ENCODE measurements at places on chromosomes 5 and 9.

- no peak for DNase-seq
- peaks cover 17% of the 10 kb centered on the region for H3K27me3 ChIP-seq
- H3K4me1 ChIP-seq = peaks cover 3% of the 10 kb centered on the region
These were observed 20.5 kb upstream of the NDST1 start for GRCh38 chr5:150487199-150488061.

DNA sequence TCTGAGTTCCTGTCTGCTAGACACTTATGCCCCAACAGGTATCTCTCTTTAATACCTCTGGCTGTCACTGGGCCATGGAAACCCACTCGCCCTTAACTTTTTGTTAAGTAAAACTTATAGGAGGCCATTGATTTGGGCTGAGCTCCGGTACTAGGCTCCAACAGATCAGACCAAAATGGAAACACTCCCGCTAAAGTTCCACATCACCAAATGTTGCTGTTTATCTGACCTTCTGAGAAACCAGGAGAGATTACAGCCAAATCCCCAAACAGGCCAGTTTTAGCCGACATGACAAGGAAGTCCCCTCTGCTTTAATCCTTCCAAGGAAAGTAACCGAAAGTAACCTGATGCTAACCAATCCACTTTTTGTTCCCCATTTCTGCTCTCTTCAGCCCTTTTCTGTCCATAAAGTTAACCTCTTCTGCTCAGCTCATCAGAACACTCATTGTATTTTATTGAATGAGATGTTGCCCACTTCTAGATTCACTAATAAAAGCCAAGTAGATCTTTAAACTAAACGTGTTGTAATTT is 115.2 kb upstream of the LHFPL2 start:
- no peaks in the 10 kb centered on the region for H3K36me3 ChIP-seq
- H3K27ac ChIP-seq = no peak overlapping the region
- peaks cover 31% of the 10 kb centered on the region for H3K27me3 ChIP-seq
- no peak overlapping the region for H3K4me3 ChIP-seq

GRCh38 chr5:172730222-172730621 is 40.8 kb downstream of the DUSP1 start:
- DNase-seq = no peak
- peaks cover 3% of the 10 kb centered on the region for H3K36me3 ChIP-seq
- no peak overlapping the region for H3K27ac ChIP-seq
- H3K4me1 ChIP-seq = peaks cover 22% of the 10 kb centered on the region
- peaks cover 6% of the 10 kb centered on the region for H3K27me3 ChIP-seq
- H3K4me3 ChIP-seq = no peak overlapping the region

DNA sequence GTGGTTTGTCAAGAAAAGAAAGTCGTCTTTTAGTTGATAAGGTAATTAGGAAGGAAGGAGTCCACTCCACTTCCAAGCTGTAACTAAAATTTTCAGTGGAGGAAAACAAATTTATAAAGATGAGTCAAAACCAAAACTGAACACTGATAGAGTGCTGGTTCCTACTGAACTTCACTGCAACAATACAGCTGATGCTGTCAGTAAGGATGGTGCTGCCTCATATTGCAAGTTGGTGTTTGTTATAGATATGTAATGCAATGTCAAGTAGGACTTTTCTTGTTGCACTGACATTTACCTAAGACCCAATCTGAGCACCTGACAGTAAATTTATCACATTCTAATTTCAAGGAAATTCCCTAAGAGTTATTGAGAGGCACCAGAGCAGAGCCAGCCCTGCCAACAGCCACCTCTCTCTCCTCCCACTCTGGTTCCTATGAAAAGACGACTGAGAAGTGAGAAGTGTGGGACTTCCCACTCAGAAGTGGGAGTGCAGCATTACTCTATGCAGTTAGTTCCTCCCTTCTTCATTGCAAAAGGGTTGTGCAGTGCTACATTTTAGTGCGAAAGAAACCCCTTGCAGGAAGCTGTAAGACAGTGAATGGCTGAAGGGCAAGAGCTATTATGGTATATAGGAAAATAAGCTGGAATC is 350.8 kb downstream of the NFIB start:
- no peak overlapping the region for H3K4me3 ChIP-seq
- H3K27ac ChIP-seq = no peak overlapping the region
- H3K36me3 ChIP-seq = no peaks in the 10 kb centered on the region
- H3K4me1 ChIP-seq = no peaks in the 10 kb centered on the region

- no peaks in the 10 kb centered on the region for H3K36me3 ChIP-seq
- no peaks in the 10 kb centered on the region for H3K27me3 ChIP-seq
These were observed 1111.8 kb upstream of the ACO1 start for GRCh38 chr9:31272456-31273295.

DNA sequence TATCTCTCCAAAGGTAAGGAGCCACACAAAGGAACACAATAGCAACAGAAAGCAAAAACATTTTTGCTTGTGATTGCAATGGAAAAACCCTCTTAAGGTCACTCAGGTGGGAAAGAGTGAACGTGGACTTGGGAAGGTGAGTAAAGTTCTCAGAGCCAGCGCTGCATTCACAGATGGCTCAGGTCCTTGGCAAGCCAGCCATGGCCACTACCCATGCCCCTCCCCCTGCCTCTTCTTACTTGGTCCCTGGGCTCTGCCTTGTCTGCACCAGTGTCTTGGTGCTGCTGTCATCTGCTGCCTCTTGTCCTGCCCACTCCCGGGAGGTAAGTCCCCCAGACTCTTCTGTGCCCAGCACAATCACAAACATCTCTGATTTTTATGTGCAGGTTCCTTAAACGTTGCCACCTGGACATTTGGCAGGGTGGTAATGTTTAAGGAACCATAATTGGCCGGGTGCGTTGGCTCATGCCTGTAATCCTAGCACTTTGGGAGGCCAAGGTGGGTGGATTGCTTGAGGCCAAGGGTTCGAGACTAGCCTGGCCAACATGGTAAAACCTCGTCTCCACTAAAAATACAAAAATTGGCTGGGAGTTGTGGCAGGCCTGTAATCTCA is 74.6 kb downstream of the FEM1C start:
- DNase-seq = no peak
- peaks cover 3% of the 10 kb centered on the region for H3K36me3 ChIP-seq
- H3K27ac ChIP-seq = no peak overlapping the region
- no peaks in the 10 kb centered on the region for H3K4me1 ChIP-seq
- H3K4me3 ChIP-seq = no peak overlapping the region
- no peaks in the 10 kb centered on the region for H3K27me3 ChIP-seq

DNA sequence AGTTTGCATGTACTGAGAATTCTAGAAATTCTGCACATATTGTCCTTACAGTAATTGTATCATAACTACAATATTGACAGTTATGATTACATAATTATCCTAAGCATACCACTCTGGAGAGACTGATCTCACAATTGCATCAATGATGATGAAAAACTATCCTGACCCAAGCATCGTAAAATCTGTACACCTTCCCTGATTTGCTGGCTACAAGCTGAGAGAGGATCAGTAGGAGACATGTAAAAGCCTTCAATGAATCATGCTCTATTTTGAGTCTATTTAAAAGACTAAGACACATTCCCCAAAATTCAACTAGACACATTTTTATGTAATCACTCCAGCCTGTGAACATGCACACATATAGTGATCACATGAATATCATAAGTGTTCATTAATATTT is 1833.8 kb downstream of the EFNA5 start:
- DNase-seq = no peak
- no peaks in the 10 kb centered on the region for H3K36me3 ChIP-seq
- H3K4me1 ChIP-seq = no peaks in the 10 kb centered on the region

DNA sequence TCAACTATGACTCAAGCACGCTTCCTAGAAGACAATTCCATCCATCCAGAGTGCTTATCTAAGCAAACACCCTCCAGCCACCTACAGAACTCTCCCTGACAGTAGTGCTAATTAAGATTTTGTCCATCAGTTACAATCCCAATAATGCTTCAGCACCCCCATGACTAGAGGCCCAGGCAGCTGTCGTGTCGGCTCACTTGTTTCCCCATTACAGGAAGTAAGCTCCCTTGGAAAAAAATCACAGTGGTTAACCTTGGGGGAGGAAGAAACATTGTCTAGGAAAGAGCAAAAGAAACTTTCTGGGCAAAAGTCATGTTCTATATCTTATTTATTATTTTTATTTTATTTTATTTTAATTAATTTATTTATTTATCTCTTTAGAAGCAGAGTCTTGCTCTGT is 108.8 kb upstream of the LPAR1 start:
- H3K27ac ChIP-seq = no peak overlapping the region
- no peak for DNase-seq

DNA sequence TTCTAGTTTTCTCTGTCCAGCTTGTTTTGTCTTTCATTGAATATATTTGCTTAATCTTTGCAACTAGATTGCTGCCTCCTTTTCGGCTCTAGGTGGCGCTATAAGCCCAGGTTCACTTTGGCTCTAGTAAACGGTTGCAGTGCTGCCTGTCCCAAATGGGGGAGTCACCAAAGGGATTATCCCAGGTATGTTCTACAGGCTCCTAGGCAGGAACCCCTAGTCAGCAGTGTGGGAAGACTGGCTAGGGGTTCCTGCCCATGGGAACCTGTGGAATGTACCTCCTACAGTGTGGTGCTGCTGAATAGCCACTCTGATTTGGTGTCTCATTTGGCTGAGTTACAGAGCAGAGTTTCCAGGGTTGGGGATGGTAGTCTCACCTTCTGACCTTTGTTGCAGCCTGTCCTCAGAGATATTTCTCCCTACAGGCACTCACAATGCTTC is 85.2 kb downstream of the ARSB start:
- H3K27ac ChIP-seq = no peak overlapping the region
- H3K27me3 ChIP-seq = no peaks in the 10 kb centered on the region
- no peaks in the 10 kb centered on the region for H3K4me1 ChIP-seq
- no peaks in the 10 kb centered on the region for H3K36me3 ChIP-seq
- DNase-seq = peak; percentile 9

GRCh38 chr9:26181836-26182235 is 503.6 kb upstream of the TUSC1 start:
- H3K27ac ChIP-seq = no peak overlapping the region
- H3K4me1 ChIP-seq = no peaks in the 10 kb centered on the region
- no peak for DNase-seq
- H3K36me3 ChIP-seq = no peaks in the 10 kb centered on the region
- H3K4me3 ChIP-seq = no peak overlapping the region

DNA sequence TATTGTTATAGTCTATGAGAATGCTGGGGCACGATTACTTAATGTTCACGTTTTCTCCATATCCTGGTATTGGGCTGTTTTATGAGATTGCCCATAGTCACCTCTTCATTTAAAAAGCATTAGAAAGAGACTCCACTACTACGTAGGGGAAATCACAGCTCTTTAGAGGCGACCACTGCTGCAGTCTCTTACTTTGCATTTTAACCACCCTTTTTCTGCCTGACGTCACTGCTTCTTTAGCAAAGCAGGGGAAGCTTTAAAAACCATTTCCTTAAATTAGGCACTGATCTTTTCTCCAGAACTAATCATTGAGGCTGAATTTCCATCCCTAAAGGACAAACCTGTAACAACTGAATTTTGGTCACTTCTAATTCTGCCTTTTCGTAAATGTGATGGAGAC is 38.9 kb downstream of the ZNF608 start:
- H3K27me3 ChIP-seq = no peaks in the 10 kb centered on the region
- no peak for DNase-seq
- no peak overlapping the region for H3K4me3 ChIP-seq
- peaks cover 3% of the 10 kb centered on the region for H3K36me3 ChIP-seq
- no peak overlapping the region for H3K27ac ChIP-seq

DNA sequence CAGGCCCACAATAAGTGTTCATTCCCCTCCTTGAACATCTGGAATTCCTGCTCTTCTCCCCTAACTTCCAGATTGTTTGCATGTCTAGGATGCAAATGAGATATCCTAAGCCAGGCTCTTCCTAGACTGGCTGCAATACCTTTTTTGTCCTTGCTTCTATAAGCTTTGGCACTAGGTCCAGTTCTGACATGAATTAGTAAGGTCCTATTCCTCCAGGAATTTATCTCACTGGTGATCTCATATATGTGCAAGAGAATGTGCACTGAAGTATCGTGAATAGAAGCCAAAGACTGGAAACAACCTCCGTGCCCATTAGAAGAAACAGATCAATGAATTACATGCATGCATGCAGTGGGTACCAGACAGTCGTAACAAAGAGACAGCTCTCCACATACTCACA is 25.2 kb downstream of the DUSP1 start:
- DNase-seq = no peak
- peaks cover 6% of the 10 kb centered on the region for H3K27me3 ChIP-seq
- H3K36me3 ChIP-seq = peaks cover 4% of the 10 kb centered on the region

- no peaks in the 10 kb centered on the region for H3K36me3 ChIP-seq
- no peaks in the 10 kb centered on the region for H3K4me1 ChIP-seq
- H3K4me3 ChIP-seq = no peak overlapping the region
- no peak overlapping the region for H3K27ac ChIP-seq
- no peak for DNase-seq
- no peaks in the 10 kb centered on the region for H3K27me3 ChIP-seq
These were observed 33.1 kb downstream of the SVEP1 start for GRCh38 chr9:110546411-110546871.
